ENCODE measurements at places on chromosomes 12 and 14. TPM values are rescaled to one million over a fixed set of nuclear protein-coding genes. Genes with fewer than 3 reads are reported as not detected.

DNA sequence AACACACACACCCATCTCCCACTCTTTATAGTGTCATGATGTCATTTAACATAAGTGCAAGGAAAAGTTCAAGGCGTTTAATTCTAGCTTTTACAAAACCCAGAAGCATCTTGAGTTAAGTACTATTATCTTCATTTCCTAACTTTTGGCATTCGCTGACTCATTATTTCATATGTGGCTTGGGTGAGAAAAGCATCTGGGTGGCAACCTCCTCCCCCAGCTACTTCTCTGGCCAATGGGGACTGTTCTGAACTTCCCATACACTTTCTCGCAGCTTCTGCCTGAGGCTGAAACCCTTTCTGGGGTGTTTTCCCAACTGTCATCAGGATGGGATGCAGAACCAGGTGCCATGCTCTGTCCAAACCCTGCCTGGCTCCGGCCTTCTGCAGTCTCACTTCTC, 2.8 kb upstream of the MARK3 start:
- no peak for DNase-seq

IL31 gene
- total RNA-seq, result not detected

DNA sequence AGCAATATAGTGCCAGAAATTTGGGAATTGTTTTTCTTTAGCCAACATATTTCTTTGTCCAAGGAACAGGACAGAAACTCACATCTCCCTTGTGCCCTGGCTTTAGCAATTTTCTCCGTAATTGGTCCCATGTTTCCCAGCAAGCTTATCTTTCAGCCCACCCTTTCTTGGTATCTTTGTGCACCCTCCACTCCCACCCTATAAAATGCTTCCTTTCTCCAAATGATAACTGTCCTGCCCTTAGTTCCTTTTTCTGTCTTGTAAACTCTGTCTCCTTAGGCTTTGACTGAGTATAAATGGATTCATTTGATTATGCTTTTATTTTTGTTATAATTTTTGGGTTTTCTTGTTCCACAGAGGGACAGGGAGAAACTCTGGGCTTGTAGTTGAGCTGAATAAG, 442.8 kb downstream of the ATP23 start:
- no peak for DNase-seq

DNA sequence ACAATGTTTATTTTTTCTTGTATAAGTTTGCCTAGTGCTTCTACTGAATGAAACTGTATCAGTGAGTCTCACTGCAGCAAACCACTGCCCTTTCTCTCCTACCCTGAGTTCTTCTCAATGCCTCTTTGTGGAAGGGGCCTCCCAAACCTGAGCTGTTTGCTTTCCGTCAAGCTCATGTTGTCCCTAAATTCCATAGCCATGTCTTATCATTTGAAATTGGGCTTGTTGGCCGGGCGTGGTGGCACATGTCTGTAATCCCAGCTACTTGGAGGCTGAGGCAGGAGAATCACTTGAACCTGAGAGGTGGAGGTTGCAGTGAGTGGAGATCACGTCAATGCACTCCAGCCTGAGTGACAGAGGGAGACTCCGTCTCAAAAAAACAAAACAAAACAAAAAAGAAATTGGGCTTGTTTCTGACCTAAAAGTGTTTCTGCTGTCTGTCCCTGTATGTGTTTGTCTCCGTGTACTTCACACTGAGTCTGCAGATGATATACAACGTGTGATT, 1.8 kb upstream of the CSRP2 start:
- no peak for DNase-seq

- DNase-seq, result no peak
Measured at GRCh38 chr14:33435911-33436689, 497.4 kb downstream of the NPAS3 start.

TSPAN9 gene
- total RNA-seq, result not detected

KRT5 gene
- not detected for total RNA-seq

DNA sequence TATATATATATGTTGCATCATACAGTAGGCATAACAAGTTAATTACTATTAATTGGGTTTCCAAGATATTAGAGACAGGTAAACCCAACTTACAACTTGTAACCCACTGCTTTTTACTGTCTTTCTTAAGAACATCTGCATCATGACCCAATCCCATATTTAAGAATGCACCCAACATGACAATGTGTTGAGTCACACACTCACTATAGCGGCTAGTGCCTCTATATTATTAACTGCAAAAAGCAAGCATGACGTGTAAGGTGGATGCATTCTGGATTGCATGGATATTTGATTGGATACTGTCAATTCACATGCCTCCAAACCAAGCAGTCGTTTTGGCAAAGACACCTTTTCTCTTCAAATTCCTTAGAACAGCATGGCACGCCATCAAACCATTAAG, 68.2 kb downstream of the KSR2 start:
- DNase-seq, result no peak

GRCh38 chr14:96811985-96812667, 14.9 kb downstream of the VRK1 start:
- DNase-seq, result no peak

SLC25A29 gene
- total RNA-seq, result 21.6 TPM

All from activated CD8-positive, alpha-beta memory T cell treated with anti-CD3 and anti-CD28 coated beads, Interleukin-2, amount 10 ng/mL, durations not matched to agents 7 days and 5 days (primary cell).